Gastrocnemius medialis (tissue), 4 donors: ENCODE measurements at places on chromosomes 7 and 10. TPM values are rescaled to one million over a fixed set of nuclear protein-coding genes. Genes with fewer than 3 reads are reported as not detected.

DNA sequence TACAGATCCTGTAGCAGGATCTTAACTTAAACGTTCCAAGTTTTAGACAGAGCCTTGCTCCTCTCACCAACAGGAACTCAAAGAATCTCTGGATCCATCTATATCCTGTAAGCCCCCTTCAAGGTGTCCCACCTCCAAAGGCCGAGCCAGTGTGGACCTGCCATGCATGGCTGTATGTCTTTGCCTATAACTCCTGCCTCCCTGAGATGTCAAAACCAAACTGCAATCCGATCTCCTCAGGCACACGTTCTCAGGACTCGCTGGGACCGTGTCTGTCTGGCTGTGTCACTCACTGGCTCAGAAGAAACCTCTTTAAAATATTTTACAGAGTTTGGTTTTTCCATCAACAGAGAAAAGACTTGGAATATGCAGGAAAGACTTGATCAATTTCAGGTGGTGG lies 51.4 kb upstream of the FAM20C start:
- H3K27ac ChIP-seq, result no peak overlapping the region
- H3K36me3 ChIP-seq, result no peaks in the 10 kb centered on the region
- no peaks in the 10 kb centered on the region for H3K4me1 ChIP-seq
- DNase-seq, result no peak
- no peak overlapping the region for H3K4me3 ChIP-seq

GRCh38 chr7:128725531-128725930 lies 13.6 kb upstream of the CALU start:
- H3K27me3 ChIP-seq, result no peaks in the 10 kb centered on the region
- H3K4me3 ChIP-seq, result no peak overlapping the region
- no peak for DNase-seq
- H3K36me3 ChIP-seq, result no peaks in the 10 kb centered on the region
- H3K27ac ChIP-seq, result no peak overlapping the region
- no peaks in the 10 kb centered on the region for H3K4me1 ChIP-seq

DNA sequence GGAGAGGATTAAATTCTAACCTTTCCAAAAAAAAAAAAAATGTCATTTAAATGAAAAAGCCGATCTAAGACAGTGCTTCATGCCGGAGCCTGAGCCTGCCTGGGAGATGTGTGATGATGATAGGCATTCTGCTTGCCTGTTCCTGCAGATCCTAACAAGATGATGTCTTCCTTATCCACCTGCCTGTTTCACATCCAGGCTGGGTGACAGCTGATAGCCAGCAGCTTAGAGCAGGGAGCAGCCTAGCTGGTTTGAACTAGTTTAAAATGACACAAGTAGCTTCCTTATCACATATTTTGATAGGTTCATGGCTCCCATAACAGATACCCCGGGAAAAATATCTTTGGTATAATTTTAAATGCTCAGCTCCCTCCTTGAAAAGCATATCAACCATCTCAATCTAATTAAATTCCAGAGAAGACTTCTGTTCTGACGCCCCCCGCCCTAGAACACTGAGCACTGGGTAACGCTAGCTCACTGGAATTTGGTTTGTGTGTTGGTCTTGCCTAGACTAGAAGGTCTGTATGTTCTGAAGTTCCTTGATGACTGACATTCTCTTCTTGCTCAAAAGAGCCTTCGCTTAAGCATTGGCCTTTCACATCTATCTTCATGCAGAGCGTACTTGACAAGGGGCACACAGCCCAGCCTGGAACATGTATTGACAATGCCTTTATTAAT lies 96.9 kb upstream of the FGFR2 start:
- no peak overlapping the region for H3K27ac ChIP-seq
- H3K4me3 ChIP-seq, result no peak overlapping the region
- DNase-seq, result no peak
- no peaks in the 10 kb centered on the region for H3K27me3 ChIP-seq
- no peaks in the 10 kb centered on the region for H3K36me3 ChIP-seq
- no peaks in the 10 kb centered on the region for H3K4me1 ChIP-seq

- no peak overlapping the region for H3K27ac ChIP-seq
- H3K4me3 ChIP-seq, result no peak overlapping the region
- H3K4me1 ChIP-seq, result peaks cover 9% of the 10 kb centered on the region
- no peaks in the 10 kb centered on the region for H3K36me3 ChIP-seq
- no peak for DNase-seq
- H3K27me3 ChIP-seq, result no peaks in the 10 kb centered on the region
Measured at GRCh38 chr7:35035511-35035961, 1.7 kb downstream of the DPY19L1 start.

DNA sequence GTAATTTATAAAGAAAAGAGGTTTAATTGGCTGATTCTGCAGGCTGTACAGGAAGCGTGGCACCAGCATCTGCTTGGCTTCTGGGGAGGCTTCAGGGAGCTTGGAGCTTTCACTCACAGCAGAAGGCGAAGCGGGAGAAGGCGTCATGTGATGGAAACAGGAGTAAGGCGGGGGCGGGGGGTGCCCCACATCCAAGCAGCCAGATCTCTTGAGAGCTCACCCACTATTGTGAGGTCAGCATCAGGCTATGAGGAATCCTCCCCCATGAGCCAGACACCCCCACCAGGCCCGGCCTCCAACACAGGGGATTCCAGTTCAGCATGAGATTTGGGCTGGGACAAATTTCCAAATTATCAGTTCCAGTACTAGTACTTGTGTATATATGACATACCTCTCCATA lies 46.2 kb downstream of the WDR37 start:
- DNase-seq, result no peak
- no peaks in the 10 kb centered on the region for H3K36me3 ChIP-seq
- H3K27ac ChIP-seq, result no peak overlapping the region
- no peaks in the 10 kb centered on the region for H3K27me3 ChIP-seq
- no peak overlapping the region for H3K4me3 ChIP-seq

DNA sequence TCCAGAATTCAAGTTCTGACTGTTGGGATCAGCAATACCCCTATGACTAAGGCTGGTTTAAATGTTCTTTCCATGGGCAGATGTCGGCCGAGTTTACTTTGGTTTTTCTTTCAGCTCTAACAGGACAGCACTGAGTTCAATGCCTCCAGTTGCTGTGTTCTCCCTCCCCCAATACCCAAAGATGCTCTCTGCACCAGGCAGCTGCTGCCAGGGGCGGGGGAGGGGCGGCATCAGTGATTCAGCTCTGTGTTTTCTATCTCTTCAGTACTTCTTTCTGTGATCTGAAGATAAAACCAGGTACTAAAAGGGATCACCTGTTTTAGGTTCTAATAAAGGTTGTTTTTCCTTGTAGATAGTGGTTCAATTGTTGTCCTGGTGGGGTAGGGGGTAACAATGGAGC lies 576.7 kb upstream of the POT1 start:
- H3K36me3 ChIP-seq, result no peaks in the 10 kb centered on the region
- H3K27me3 ChIP-seq, result no peaks in the 10 kb centered on the region
- H3K4me1 ChIP-seq, result no peaks in the 10 kb centered on the region
- no peak overlapping the region for H3K4me3 ChIP-seq

DNA sequence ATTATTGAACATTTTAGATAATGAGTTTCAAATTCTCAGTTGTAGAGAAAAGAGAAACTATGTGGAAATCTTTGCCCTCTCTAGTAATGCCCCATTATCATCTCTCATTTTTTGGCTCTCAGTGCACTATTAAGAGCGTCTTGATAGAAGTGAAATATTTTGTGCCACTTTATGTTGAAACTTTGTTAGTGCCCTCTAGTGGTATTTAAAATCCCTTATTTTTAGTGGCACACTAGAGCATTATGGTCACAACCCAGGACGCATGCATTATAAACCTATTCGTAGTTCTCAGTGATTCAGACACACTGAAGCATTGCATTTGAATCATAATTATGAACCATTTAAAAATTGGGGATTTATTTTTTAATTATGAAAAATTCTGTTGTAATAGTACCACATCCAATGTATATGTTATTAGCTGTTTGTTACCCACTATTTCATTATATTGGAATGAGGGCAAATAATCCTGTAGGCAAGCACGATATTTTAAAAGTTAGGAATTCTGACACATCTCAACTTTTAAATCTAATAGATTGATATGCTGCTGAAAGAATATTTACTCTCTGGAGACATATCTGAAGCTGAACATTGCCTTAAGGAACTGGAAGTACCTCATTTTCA lies 21.9 kb downstream of the PDCD4 start:
- H3K27me3 ChIP-seq, result no peaks in the 10 kb centered on the region
- H3K4me3 ChIP-seq, result no peak overlapping the region
- H3K4me1 ChIP-seq, result no peaks in the 10 kb centered on the region
- H3K27ac ChIP-seq, result no peak overlapping the region
- no peaks in the 10 kb centered on the region for H3K36me3 ChIP-seq
- no peak for DNase-seq

- no peaks in the 10 kb centered on the region for H3K27me3 ChIP-seq
- no peak overlapping the region for H3K4me3 ChIP-seq
- H3K27ac ChIP-seq, result peak overlapping the region; percentile 25
- H3K4me1 ChIP-seq, result peaks cover 30% of the 10 kb centered on the region
Measured at GRCh38 chr10:124993736-124994451, 52.0 kb downstream of the ZRANB1 start.

- DNase-seq, result no peak
- H3K36me3 ChIP-seq, result no peaks in the 10 kb centered on the region
- H3K27me3 ChIP-seq, result no peaks in the 10 kb centered on the region
- H3K4me1 ChIP-seq, result no peaks in the 10 kb centered on the region
- H3K27ac ChIP-seq, result no peak overlapping the region
Measured at GRCh38 chr7:70241536-70242175, 643.4 kb downstream of the AUTS2 start.

DNA sequence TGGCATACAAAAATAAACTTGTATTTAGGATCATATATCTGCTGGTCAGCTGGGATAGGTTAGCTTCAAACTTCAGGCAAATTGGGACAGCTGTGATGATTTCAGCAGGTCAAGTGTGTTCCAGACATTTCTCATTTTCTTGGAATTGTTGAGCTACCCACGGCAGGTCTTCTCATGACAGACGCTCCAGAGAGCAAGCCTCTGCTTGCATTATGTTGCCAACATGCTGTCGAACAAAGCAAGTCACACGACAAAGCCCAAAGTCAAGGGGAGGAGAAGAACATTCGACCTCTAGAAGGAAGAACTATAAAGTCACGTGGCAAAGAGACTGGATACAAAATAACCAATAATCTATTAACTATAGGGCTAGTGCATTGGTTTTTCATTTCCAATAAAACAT lies 103.5 kb downstream of the RAB18 start:
- no peak overlapping the region for H3K27ac ChIP-seq
- no peaks in the 10 kb centered on the region for H3K36me3 ChIP-seq
- no peaks in the 10 kb centered on the region for H3K4me1 ChIP-seq
- DNase-seq, result no peak
- no peak overlapping the region for H3K4me3 ChIP-seq

- H3K27me3 ChIP-seq, result no peaks in the 10 kb centered on the region
- no peaks in the 10 kb centered on the region for H3K36me3 ChIP-seq
- no peak overlapping the region for H3K4me3 ChIP-seq
- no peaks in the 10 kb centered on the region for H3K4me1 ChIP-seq
Measured at GRCh38 chr7:108848486-108848885, 278.8 kb downstream of the DNAJB9 start.

- no peaks in the 10 kb centered on the region for H3K27me3 ChIP-seq
- peak overlapping the region; percentile 89 for H3K27ac ChIP-seq
- H3K36me3 ChIP-seq, result no peaks in the 10 kb centered on the region
- peak overlapping the region; percentile 90 for H3K4me3 ChIP-seq
- no peak for DNase-seq
Measured at GRCh38 chr7:40133561-40134427, 628 bp downstream of the MPLKIP start.

DNA sequence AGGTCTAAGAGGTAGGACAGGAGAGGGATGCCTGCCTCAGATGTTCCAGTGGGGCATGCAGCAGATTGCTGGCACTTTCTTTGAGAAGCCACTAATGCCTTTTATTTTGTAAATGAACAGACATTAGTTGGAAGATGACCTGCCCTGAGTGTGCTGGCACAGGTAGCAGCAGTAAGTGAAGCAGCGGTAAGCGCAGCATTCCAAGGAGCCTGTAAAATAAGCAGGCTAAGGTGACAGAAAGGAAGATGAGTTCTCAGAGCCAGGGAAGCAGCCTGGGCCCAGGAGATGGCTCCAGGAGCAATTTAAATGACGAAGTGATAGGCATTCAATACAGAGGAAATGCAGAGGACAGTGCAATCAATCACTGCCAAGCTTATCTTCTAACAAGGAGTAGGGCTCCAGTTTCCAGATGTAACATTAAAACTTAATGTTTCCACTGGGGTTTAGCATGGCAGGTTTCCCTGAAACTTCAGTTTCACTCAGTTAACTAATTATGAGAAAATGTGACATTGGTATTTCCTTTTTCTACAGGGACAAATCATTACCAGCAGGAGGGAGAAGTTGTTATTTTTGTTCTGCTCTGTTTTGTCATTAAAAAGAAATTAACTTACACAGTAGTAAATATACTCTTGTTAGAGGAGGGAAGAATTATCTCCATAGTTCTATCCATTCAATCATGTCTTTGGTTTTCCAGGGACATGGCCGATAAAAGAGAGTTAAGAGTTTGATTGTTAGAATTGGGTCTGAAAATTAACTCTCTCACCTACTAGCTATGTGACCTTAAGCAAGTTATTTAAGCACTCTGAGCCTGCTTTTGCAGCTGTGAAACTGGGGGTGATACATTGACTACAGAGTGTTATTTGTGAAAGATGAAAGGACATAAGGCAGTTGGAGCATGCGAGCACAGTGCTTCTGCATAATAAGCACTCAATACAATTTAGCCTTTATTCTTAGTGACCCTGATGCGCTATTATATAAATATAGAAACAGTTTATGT lies 96.6 kb upstream of the PTN start:
- no peak overlapping the region for H3K27ac ChIP-seq
- no peak overlapping the region for H3K4me3 ChIP-seq
- H3K27me3 ChIP-seq, result no peaks in the 10 kb centered on the region
- H3K4me1 ChIP-seq, result no peaks in the 10 kb centered on the region
- no peaks in the 10 kb centered on the region for H3K36me3 ChIP-seq

- peaks cover 64% of the 10 kb centered on the region for H3K27me3 ChIP-seq
- H3K36me3 ChIP-seq, result no peaks in the 10 kb centered on the region
- no peaks in the 10 kb centered on the region for H3K4me1 ChIP-seq
Measured at GRCh38 chr10:23195846-23196600, 3.9 kb downstream of the PTF1A start.

- H3K36me3 ChIP-seq, result no peaks in the 10 kb centered on the region
- H3K4me1 ChIP-seq, result no peaks in the 10 kb centered on the region
- no peak for DNase-seq
- no peak overlapping the region for H3K4me3 ChIP-seq
Measured at GRCh38 chr7:142808802-142809583, 38.2 kb downstream of the PRSS2 start.

DNA sequence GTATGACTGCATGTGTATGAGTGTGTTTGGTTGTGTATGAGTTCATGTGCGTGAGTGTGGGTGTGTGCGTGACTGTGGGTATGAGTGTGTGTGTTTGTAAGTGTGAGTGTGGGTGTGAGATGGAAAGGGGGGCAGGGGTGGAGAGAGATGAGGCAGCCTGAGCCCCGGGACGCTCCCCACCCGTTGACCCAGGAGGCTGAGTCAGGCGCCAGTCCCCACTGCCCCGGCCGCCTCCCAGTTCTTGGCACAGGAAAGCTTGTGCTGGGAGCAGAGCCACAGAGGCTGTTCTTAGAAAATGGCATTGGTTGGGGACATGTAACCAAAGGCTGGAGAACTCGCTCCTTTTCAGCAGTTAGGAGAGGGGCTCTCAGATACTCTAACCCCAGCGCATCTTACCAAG lies 27.8 kb upstream of the NUB1 start:
- no peaks in the 10 kb centered on the region for H3K36me3 ChIP-seq
- H3K27ac ChIP-seq, result no peak overlapping the region
- DNase-seq, result peak; percentile 18
- H3K4me3 ChIP-seq, result no peak overlapping the region
- H3K27me3 ChIP-seq, result no peaks in the 10 kb centered on the region

RAB18 gene
- 46.0 TPM for total RNA-seq

PTPN20 gene
- total RNA-seq, result 6.1 TPM

OLAH gene
- total RNA-seq, result not detected

MMD2 gene
- not detected for total RNA-seq

KCP gene
- total RNA-seq, result not detected

DHX32 gene
- 27.4 TPM for total RNA-seq
